Psoas muscle (tissue), 8 donors: ENCODE measurements at places on chromosomes 5 and 9. TPM values are rescaled to one million over a fixed set of nuclear protein-coding genes. Genes with fewer than 3 reads are reported as not detected.
A peak's percentile ranks its signal among the peaks of the same experiment; 100 is the strongest.

GRCh38 chr5:146188358-146188757 is 5.9 kb upstream of the LARS1 start:
- DNase-seq = no peak

IL5 gene
- total RNA-seq = not detected

DNA sequence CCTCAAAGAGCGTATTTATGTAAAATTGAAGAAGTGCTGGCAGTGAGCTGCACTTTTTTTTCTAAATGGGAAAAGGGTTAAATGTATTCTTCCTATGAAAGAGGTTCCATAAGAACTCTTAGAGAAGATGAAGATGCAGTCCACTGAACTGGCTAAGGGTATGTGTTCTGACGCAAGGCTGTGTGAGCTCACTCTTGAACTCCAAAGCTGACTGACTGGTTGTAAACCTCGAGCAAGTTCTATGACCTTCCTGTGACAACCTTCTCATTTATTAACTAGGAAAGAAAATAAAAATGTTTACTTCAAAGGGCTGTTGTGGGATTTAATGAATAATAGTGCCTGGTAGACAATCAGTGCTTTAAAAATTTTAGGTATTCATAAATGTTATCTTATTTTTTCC is 46.7 kb downstream of the POC5 start:
- DNase-seq = no peak

- DNase-seq = no peak
Measured at GRCh38 chr5:42858687-42859086, 47.0 kb upstream of the SELENOP start.

OTP gene
- not detected for total RNA-seq

- no peak for DNase-seq
Measured at GRCh38 chr5:144468571-144468970, 297.9 kb downstream of the KCTD16 start.

GRCh38 chr5:135032695-135032998 is 1.4 kb downstream of the PITX1 start:
- DNase-seq = no peak

DNA sequence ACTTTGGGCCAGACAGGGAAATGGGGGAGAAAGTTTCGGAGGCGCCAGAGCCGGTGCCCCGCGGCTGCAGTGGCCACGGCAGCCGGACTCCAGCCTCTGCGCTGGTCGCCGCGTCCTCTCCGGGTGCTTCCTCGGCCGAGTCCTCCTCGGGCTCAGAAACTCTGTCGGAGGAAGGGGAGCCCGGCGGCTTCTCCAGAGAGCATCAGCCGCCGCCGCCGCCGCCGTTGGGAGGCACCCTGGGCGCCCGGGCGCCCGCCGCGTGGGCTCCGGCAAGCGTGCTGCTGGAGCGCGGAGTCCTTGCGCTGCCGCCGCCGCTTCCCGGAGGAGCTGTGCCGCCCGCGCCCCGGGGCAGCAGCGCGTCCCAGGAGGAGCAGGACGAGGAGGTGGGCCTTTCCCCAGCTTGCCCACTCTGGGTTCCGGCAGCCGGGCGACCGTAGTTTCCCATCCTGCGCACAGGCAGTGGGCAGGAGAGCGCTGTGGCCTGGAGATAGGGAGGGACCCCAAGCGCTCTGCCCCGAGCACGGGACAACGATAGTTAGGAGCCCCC is 516 bp downstream of the MAST4 start:
- DNase-seq = peak; percentile 49

GRCh38 chr9:127079446-127080140 is 42.8 kb downstream of the ANGPTL2 start:
- no peak for DNase-seq

PRR16 gene
- total RNA-seq = 1.8 TPM

TUSC1 gene
- 5.7 TPM for total RNA-seq

SLIT3 gene
- 3.2 TPM for total RNA-seq

ADRB2 gene
- 11.1 TPM for total RNA-seq

ZNF483 gene
- total RNA-seq = 0.42 TPM
